Lung microvascular endothelial cell (primary cell): ENCODE measurements at places on chromosomes 5 and 9. TPM values are rescaled to one million over a fixed set of nuclear protein-coding genes. Genes with fewer than 3 reads are reported as not detected.

UAP1L1 gene
- 13.1 and 16.9 TPM in 2 replicates for total RNA-seq

DNA sequence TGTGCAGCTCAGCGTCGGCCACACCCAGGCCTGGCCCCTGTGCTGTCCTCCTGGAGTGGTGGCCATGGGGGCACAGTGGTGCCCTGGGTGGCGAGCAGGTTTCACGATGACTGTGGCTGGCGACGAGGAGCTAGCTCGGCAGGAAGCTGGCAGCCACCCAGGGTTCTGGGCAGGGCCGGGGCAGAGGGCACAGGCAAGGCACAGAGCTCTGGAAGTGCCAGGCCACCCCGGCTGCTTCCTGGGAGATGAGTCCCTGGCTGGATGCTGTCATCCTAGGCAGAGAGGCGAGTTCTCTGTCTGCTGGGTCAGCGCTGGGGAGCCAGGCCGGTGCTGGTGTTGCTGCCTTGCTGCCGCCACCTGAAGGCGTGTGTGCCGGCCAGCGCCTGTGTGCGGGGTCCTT is 51.7 kb downstream of the RXRA start:
- no peak for DNase-seq

- no peak for DNase-seq
These were observed 145.0 kb upstream of the COL5A1 start for GRCh38 chr9:134496413-134497282.

DNA sequence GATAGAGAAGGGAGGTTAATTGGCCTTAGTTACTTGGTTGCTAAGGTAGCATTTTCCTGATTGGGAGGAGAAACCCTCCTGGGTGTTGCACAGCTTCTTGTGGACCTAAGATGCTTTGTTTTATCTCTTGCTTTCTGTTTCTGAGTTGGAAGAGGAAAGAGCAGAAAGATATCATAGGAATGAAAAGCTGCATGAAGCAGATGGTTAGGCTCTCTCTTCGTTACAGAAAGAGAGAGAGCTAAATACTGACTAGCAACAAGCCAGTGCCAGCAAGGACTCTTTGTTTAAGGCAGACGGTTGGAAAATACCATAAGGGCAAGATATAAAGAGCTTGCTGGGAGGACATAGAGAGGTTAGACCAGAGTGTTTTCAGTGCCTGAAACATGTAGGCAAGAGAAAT is 103.1 kb downstream of the ATG10 start:
- DNase-seq: no peak

GRCh38 chr5:52910071-52910470 is 79.1 kb upstream of the ITGA2 start:
- DNase-seq: no peak

TMEFF1 gene
- total RNA-seq: 10.5 and 11.5 TPM in 2 replicates

SGCD gene
- under 0.01 and 1.4 TPM in 2 replicates for total RNA-seq

DNA sequence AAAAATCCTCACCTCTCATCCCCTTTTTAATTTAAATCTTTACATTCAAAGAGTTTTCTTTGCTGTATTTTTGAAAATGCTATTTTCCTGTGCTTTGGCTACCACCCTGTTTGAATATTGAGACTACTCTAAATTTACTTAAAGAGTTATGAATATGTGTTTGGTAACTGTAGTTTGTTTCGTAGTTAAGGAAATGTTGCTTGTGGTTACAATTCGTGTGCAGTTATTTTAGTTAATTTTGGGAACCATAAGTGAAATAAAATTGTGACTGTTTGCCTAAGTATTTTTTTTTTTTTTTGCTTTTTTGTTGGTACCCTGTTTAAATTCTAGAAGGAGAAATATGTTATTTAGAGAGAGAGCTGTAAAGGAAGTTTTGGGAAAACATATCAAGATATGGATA is 78.7 kb downstream of the XRCC4 start:
- no peak for DNase-seq

DMRT3 gene
- not detected in 2 replicates for total RNA-seq

DNA sequence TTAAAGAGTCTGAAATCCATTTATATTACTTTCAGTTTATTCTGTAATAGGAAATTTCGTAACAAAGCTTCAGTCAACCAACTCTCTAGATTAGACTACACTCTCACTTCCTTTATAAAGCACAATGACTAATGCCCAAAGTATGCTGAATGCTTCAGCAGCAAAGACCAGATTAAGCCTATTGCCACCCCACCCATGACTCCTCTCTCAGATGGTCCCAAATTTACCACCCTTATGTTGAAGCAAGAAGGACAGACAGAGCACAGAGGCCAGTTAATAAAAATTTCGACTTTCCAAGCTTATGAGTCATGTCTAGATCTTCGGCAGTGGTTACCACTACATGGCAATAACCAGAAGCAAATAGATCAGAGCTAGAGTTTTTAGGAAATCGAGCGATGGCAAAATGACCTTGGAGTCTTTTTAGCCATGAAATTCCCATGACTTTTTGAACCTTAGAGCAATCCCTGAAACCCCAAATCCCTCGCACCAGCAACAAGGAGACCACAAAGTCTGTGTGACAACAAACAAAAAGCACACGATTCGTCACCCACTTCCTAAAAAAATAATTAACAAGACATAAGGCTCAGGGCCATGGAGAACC is 287.8 kb upstream of the RASA1 start:
- DNase-seq: peak; percentile 82

DNA sequence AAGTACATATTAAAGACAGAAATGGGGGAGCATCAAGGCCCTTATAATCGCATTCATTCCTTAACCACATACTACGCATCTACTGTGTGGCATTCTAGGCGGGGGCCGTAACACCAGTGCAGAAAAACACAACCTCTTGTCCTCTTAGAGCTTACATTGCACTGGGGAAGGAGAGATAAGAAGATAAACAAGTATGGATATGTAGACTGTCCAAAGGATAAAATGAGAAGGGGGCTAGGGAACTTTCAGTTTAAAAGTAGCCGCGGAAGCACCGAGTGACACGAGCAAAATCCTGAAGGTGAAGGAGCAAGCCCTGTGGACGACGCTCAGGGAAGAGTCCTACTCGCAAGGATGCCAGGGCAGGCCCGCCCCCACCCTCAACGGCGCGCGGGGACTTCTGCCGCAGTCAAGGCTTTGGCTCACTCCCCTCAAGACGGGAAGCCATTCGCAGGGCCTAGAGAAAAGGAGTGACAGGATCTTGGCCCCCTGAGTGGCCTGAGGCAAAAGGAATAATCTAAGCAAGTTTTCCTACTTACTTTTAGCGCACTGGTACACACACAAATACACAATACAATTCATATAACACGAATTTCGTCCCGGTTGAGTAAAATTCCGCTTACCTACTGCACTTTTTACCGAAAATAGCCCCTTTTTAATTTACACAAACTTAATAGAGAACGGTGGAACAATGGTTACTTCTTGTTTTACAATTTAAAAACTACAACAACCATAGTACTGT is 1.3 kb upstream of the NIPBL start:
- DNase-seq: peak; percentile 70

DNA sequence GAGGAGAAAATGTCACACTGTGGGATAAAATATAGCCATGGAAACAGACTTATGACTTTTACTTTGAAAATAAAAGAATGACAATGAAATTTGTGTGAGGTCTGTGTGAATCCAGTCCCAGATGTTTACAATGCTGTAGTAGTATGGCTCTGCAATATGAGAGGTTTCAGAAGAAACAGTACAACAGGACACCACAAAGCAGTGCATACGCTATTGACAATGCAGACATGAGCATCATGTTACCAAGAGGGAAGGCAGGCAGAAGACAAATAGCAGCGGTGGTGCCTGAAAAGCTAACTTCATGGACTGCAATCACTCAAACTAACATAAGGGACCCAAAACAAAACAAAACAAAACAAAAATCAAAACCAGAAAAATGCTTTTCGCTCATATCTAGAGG is 1.8 kb downstream of the FGF10 start:
- no peak for DNase-seq

DNA sequence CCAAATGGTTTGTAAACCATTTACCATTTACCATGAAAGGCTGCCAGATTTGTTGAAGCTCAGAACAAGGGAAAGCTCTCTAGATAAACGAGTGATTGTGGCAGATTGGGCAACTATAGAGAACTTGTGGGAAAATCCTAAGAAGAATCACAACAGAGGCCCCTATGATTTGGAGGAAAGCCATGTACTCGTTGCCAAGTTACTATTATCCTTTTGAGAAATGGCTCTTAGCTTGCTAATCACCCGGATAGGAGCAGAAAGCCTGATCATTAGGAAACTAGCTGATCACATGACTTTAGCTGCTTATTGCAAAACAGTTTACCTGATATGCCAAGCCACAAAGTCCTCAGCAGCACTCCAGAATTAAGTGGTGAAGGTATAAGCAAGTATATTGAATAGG is 23.5 kb upstream of the ATG10 start:
- no peak for DNase-seq
